Testis (tissue), 5 donors: ENCODE measurements at places on chromosomes 13 and 19. TPM values are rescaled to one million over a fixed set of nuclear protein-coding genes. Genes with fewer than 3 reads are reported as not detected.

Gene PEAK3
- polyA plus RNA-seq: 0.16 TPM

Gene ITGBL1
- polyA plus RNA-seq: 7.7 TPM

Gene ANO8
- 4.5 TPM for polyA plus RNA-seq

Gene MARK4
- polyA plus RNA-seq: 114 TPM

Gene CCDC159
- polyA plus RNA-seq: 99.0 TPM

GRCh38 chr19:37986048-37986750 lies 79.2 kb downstream of the SIPA1L3 start:
- no peak for DNase-seq
- H3K27me3 ChIP-seq: no peaks in the 10 kb centered on the region
- no peaks in the 10 kb centered on the region for H3K36me3 ChIP-seq
- peaks cover 29% of the 10 kb centered on the region for H3K4me1 ChIP-seq
- H3K27ac ChIP-seq: peak overlapping the region; percentile 59

DNA sequence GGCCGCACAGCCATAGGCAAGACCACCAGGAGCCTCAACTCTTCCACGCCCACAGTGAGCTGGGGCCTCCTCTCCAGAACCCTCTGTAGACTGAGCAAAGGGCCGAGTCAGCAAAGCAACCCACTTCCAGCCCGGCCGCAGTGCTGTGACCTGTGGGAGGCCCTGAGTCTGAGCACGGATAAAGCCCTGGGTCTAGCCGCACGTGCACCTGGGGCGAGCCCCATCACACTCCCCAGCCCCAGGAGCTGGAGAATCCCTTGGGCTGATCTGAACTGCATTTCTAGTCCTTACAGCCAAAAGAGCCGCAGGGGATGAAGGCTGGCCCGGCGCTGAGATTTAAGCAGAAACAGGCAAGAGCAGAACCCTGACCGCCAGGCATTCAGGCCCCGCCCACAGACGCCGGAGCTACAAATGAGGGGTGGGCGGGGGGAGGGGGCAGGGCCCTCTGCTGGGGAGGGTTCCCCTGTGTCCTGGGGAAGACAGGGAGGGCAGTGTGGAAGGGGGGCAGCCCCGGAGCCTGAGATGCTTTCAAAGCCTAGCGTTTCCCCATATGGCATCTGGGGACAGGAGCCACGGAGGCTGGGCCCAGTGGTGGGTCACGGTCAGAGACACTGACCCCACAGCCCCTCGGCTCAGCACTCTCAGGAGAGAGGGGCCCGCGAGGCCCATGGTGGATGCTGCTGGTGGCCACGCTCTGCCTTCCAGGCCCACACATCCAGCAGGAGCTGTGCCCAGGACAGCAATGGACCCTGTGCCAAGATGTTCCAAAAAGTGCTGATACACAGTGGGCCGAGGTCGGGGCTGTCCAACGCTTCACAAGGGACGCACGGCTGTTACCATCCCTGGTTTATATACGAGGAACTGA lies 4.9 kb downstream of the TMEM259 start:
- no peak overlapping the region for H3K27ac ChIP-seq
- DNase-seq: no peak
- H3K27me3 ChIP-seq: no peaks in the 10 kb centered on the region

GRCh38 chr13:19984430-19985218 lies 26.1 kb downstream of the ZMYM2 start:
- H3K36me3 ChIP-seq: no peaks in the 10 kb centered on the region
- H3K4me3 ChIP-seq: no peak overlapping the region
- H3K4me1 ChIP-seq: peaks cover 7% of the 10 kb centered on the region
- H3K27ac ChIP-seq: no peak overlapping the region

- no peaks in the 10 kb centered on the region for H3K27me3 ChIP-seq
- no peak for DNase-seq
- no peak overlapping the region for H3K27ac ChIP-seq
- H3K4me1 ChIP-seq: peaks cover 2% of the 10 kb centered on the region
- no peak overlapping the region for H3K4me3 ChIP-seq
These were observed 18.8 kb downstream of the CYTH2 start for GRCh38 chr19:48487948-48488347.

DNA sequence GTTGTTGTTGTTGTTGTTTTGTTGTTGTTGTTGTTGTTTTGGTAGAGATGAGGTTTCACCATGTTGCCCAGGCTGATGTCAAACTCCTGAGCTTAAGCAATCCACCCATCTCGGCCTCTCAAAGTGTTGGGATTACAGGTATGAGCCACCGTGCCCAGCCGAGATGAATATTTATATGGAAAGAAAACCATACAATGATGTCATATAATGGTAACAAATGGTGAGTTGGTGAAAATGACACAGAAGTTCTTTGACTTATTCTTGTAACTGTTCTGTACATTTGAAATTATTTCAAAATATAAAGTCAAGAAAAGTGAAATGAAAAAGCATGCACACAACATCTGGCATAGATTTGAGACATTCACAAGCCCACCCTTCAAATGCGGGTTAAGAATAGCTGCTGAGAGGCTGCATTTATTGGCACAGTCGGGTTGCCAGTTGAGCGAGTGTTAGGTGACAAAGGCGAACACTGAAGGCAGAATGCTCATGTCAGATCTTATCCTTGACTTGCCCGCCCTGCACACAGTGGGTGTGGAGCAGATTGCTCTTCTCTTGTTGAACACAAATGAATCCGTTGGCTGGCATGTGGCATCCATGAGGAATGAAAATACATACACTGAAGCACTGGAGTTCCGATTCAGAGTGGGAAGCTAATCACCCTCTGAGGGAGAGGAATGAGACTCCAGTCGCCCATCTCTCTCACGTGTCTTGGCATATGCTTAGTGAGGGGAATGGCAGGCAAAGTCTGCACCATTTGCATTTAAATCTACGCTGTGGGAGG lies 15.8 kb upstream of the UBE2S start:
- H3K4me3 ChIP-seq: no peak overlapping the region
- DNase-seq: no peak
- no peaks in the 10 kb centered on the region for H3K27me3 ChIP-seq
- H3K27ac ChIP-seq: no peak overlapping the region

DNA sequence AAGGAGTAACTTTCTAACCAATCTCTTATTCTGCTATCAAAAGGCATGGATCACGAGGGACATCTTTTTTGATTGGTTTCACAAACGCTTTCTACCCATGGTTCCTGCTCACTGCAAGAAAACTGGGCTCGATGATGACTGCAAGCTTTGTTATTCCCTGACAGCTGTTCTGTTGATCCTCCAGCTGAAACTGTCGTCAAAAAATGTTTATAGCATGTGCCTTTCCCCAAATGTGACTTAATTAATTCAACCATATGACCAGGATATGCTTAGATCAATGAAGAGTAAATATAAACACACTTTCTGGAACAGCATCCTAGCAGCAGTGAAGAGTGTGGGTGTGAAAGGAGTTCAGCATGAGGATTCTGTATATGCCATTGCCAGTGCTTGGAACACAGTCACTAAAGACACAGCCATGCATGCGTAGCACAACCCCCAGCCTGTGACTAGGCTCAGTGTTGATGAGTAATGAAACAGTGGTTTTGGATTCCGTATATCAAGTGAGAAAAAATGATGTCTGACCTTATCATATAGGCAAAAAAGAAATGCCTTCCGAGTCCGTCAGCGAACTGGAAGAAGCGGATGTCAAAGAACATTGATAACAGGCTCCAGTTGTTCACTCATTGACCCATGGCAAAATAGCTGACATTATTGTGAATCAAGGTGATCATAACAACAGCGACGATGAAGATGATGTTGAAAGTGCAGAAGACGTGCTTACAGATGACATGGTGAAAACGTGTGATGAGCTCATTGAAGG lies 347.4 kb downstream of the FGF9 start:
- no peaks in the 10 kb centered on the region for H3K36me3 ChIP-seq
- no peak overlapping the region for H3K27ac ChIP-seq
- no peak overlapping the region for H3K4me3 ChIP-seq
- H3K4me1 ChIP-seq: no peaks in the 10 kb centered on the region
- no peak for DNase-seq

DNA sequence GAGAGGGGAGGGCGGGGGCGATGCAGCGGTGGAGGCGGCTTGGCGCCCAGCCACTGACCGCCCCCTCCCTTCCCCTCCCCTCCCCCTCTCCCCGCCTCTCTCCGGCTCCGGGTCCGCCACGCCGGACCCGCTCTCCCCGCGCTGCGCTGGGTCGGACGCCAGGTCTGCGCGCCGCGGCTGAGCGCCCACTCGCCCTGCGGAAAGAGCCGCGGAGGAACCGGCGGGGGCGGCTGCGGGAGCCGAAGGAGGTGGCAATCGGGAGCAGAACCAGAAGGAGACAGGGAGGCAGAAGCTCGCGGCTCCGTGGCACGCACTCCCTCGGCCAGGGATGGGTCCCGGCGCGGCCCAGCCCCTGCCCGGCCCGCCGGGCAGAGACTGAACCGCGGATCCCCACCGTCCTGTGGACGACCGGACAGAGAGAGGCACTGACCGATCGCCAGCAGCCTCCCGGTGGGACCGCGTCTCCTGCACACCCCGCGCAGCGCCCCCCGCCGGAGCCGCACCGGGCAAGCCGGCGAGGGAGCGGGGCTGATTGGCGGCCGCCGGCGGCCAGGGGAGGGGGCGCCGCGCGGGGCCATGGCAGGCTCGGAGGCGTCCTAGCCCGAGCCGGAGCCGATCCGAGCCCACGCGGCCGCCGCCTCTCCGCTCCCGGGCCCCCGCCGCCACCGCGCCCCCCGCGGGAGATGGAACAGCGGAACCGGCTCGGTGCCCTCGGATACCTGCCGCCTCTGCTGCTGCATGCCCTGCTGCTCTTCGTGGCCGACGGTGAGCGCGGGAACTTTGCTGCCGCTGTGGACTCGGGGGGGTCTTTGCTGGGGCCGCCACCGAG lies at the start of gene VSTM2B:
VSTM2B (plus strand) TSS at position 94 of the 829 bp plus-strand sequence; CDS start at position 684, 590 bp downstream.
- no peaks in the 10 kb centered on the region for H3K36me3 ChIP-seq
- H3K27me3 ChIP-seq: peaks cover 3% of the 10 kb centered on the region
- H3K27ac ChIP-seq: no peak within 1 kb of the TSS
- peak within 1 kb of the TSS; percentile 31 for H3K4me3 ChIP-seq

GRCh38 chr19:10681658-10682057 lies 19.6 kb upstream of the QTRT1 start:
- peaks cover 9% of the 10 kb centered on the region for H3K4me1 ChIP-seq
- no peaks in the 10 kb centered on the region for H3K27me3 ChIP-seq
- DNase-seq: no peak

GRCh38 chr19:964761-965694 lies 19.1 kb upstream of the WDR18 start:
- no peak overlapping the region for H3K4me3 ChIP-seq
- no peak for DNase-seq
- no peak overlapping the region for H3K27ac ChIP-seq
- no peaks in the 10 kb centered on the region for H3K36me3 ChIP-seq

DNA sequence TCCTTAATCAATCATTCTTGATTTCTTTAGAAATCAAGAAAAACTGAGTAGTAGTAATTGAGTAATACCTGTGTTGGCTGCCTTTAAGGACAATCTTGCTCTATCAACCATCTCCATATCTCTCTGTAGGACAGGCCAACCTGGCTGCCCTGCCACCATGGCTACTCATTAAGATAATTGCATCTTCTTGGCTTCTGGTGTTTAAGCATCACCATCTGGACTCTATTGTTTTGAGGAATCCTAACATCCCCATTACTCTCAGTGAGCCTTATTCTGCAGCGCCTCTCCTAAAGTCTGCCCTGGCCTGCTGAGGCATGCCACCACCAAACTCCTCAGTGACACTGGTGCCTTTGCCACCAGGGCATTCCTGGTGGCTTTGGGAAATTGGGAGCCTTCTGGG lies 442.6 kb upstream of the ZNF507 start:
- H3K4me3 ChIP-seq: no peak overlapping the region
- no peak for DNase-seq
- no peaks in the 10 kb centered on the region for H3K27me3 ChIP-seq
- no peak overlapping the region for H3K27ac ChIP-seq
- H3K4me1 ChIP-seq: peaks cover 15% of the 10 kb centered on the region
- no peaks in the 10 kb centered on the region for H3K36me3 ChIP-seq

DNA sequence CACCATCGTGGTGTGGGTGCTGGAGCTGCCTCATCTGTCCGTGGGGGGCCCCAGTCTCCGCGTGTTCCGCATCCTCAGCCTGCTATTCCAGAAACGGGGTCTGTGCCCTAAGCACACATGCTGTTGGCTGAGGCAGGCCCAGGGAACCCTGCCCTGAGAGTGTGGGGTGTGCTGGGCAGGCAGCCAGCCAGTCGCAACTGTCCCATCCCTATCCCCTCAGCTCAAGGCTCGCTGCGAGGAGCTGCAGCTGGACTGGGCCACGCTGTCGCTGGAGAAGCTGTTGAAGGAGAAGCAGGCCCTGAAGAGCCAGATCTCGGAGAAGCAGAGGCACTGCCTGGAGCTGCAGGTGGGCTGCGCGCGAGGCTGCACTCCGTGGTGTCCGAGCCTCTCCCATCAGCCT lies 21.9 kb downstream of the PLEKHJ1 start:
- no peaks in the 10 kb centered on the region for H3K27me3 ChIP-seq
- H3K27ac ChIP-seq: no peak overlapping the region
- H3K4me1 ChIP-seq: no peaks in the 10 kb centered on the region
- H3K4me3 ChIP-seq: no peak overlapping the region
- H3K36me3 ChIP-seq: no peaks in the 10 kb centered on the region
- no peak for DNase-seq

DNA sequence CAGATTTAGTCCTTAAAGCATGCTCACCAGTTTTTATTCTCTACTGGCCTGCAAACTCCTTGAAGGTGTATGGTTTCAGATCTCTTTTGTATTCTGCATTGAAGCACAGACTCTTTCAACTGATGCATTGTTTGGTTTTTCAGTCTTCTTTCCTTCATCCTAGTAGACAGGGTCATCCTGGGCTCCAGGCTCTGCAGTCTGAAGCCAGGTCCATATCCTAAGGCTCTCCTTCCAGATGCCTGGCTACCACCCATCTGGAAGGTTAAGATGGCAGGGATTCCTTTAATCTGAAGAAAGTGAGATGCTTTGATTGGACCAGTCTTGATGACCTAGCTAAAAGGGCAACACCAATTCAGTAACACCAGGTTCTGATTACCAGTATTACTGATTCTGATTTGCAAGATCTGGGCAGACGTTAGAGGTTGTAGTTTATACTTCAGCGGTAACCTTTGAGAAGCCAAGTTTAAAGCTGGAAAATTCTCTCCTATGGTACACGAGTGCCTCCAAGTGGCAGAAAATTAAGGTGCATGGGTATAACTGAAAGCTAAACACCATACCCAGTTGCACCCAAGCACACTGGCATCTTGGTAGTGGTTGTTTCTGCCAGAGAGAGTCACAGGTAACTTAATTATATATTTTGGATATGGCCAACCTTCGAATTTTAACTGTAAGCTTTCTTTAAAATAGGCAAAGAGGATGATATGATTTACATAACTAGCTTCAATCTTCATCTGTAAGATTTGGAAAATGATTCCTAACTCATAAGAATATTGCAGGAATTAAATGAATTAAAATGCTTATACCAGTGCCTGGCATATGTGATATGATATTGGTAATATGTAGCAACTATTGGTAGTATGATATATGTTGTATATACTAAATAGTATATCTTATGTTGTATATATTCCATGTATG lies 1651.9 kb upstream of the MIR17HG start:
- DNase-seq: peak; percentile 61
- H3K4me1 ChIP-seq: no peaks in the 10 kb centered on the region
- no peaks in the 10 kb centered on the region for H3K27me3 ChIP-seq
- no peaks in the 10 kb centered on the region for H3K36me3 ChIP-seq
- H3K27ac ChIP-seq: no peak overlapping the region

DNA sequence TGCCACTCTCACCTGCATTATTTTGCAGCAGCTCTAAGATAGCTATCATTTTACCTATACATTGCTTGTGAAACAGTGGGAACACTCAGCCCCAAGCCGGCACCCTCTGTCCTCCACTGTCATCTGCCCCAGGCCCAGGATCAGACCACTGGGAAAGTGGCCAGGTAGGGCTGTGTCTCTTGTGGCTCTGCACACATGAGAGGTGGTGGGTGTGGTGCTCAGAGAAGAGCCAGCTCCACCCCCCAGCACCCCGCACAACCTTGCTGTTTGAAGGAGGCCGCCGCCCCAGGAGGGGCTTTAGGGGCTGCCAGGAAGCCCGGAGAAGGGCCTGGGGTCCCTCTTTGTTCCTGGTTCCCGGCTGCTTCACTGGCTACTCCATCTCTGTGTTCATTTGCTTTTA lies 26.6 kb downstream of the PPP1R37 start:
- H3K27ac ChIP-seq: no peak overlapping the region
- no peaks in the 10 kb centered on the region for H3K27me3 ChIP-seq
- no peaks in the 10 kb centered on the region for H3K36me3 ChIP-seq
- no peaks in the 10 kb centered on the region for H3K4me1 ChIP-seq
